HFFc6 (cell line): ENCODE measurements at places on chromosomes 1 and 21.

DNA sequence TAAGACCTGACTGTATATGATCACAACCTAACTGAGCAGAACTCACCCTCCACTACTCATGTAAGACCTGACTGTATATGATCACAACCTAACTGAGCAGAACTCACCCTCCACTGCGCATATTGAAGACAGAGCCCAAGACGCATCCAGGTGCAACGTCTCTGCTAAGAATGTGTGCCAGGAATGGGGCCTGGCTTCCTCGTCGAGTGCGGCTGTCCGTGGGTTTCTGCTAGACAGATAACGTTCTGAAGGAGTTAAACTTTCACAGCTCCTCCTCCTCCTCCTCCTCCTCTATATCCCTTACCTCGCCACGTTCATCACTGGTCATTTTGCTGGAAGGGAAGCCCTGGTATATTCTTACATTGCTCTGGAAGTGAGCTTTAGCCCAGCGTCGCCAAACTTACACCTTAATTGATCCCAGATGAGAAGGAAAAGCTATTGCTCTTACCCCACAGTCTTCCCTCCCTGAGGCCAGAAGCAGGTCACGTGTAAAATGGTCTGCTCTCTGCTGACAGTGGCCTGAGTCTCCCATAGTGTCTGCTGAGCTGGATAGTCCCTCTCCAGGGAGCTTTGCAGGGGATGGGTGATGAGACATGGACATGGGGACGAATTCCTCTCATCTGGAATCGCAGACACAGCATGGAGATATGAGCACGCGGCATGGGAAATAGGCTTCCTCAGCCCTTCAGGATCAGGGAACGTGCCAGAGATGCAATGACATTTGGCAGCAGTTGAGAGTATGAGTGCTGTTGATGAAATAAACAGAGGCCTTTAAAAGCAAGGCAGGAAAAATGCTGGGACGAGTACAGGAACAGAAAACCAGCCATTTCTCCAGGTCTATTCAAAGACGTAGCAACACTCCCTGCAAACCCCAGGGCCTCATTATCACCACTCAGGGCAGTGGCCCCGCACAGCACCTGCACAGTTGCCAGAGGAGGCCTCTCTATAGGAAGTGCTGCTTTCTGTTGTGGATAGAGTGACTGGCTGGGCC is 528.1 kb downstream of the KIF26B start:
- no peak for DNase-seq

DNA sequence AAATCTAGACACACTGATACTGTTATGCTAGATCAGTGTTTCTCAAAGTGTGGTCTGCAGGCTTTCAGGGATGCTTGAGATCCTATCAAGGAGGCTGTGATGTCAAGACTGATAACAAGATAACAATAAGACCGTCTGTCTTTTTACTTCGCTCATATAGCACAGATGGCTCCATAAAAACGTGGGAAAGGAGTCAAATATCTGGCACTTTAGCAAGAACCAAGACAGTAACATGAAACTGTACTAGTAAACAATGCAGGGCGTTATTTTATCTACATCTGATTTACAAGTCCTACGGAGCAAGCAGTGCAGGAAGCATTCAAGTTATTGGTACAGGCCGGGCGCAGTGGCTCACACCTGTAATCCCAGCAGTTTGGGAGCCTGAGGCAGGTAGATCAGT is 3.6 kb upstream of the SPRR3 start:
- no peak for DNase-seq

DNA sequence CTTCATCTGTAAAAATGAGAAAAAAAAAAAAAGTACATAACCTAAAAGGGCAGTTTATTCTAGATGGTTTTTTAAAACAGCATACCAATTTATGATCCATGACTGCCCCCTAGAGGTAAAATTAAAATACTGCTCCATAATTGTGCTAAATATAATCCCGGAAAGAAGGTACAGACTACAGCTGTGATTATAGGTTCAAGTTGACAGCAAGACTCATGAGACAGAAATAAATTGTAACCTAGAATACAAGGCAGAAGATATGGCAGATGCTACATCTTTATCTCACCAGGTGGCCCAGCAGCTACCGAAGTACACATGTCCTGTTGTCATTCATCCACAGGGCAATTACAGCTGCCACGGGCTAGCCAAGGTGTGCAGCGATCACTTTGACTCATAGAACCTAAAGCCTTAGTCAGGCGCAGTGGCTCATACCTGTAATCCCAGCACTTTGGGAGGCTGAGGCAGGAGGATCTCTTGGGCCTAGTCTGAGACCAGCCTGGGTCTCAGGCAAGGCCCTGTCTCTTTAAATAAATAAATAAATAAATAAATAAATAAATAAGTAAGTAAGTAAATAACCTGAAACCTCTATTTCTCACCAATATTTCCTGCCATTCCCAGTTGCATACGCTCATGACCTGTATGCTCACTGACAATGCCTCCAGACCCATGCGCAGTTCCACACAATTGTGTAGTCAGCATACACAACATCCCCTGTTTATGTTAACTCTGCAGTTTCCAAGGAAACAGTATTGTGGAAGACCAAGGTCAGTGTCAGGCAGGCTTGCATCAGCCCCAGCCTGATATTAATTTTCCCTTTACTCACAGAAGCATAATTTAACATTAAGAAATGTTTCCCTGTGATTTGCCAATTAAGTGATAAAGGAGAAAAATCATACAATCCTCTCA is 18.3 kb upstream of the PPIE start:
- peak; percentile 59 for DNase-seq

DNA sequence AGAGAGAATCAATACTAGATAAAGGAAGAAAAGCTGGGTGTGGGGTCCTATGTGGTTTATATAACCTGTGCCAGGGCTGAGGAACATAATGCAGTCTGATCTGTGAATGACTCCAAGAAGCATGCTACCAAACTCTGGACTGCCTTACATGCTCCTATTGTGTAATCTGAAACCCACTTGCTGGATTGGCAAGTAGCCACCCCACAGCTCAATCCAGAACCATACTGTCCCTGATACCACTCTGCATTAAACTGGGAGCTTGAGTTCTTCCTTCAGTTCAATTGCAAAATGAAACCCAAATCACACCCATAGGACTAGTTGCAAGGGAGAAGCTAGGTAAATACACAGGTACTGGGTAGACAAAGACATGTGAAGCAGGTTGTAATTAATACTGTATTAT is 115.4 kb upstream of the NEGR1 start:
- DNase-seq, result peak; percentile 61

- DNase-seq, result peak; percentile 53
These were observed 32.3 kb downstream of the CD58 start for GRCh38 chr1:116538544-116538943.

DNA sequence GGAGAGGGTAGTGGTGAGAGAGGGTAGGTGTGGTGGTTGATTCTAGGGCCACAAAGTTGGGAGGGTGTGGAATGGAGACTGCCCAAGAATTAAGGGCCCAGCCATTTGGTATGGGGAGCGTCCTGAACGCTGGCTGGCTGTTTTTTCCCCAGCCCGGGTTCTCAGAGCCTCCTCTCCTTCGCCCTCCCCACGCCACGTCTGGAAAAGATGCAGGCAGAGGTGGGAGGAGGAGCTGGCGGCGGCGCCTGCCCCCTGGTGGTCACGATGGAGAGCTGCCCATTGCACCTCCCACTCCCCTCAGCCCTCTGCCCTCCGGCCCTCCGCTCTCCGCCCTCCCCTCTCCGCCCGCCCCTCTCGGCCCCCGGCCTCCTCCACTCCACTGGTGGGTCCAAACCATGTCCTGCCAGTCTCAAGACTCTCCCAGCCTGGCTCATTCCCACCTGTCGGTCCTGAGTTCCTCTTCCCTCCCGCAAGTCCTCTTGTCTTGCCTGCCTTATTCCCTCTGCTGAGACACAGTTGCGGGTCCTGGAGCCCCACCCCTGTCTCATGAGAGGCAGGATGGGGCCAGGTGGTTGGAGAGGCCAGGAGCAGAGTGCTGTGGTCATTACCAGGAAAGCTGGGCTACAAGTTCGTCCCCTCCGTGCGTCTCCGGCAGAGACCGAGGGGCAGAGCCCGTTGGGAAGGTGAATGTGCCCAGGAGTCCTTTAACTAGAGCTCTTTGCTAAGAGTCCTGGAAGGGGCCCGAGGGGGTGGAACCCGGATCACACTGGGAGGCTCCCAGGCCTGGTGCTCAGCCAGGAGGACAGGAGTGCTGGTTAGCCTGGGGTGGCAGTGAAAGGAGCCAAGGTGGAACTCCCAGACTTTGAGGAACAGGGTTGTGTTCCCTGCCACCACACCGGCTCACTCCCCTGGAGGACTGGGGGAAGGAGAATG is 22.6 kb downstream of the ETNK2 start:
- peak; percentile 48 for DNase-seq

GRCh38 chr21:42614811-42615351 is 38.5 kb upstream of the PDE9A start:
- DNase-seq, result no peak

- DNase-seq, result no peak
These were observed 102.6 kb downstream of the MRPL37 start for GRCh38 chr1:54302549-54302948.

DNA sequence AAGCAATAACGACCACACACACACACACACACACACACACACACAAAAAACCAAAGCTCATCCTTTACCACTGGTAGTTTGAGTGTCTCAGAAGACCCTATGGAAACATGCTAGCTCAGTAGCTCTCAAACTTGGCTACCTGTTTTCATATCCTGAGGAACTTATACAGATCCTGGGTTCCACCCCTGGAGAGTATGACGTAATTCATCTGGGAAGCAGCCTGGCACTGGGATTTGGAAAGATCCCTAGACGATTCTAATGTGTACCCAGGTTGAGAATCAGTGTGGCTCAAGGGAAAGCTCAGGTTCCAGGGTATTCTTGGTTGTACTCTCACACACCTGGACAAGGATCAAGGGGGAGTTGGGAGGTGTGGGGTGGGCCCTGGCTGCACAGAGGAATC is 85.9 kb downstream of the SELENOF start:
- no peak for DNase-seq

GRCh38 chr1:51636191-51636590 is 19.3 kb downstream of the OSBPL9 start:
- no peak for DNase-seq

DNA sequence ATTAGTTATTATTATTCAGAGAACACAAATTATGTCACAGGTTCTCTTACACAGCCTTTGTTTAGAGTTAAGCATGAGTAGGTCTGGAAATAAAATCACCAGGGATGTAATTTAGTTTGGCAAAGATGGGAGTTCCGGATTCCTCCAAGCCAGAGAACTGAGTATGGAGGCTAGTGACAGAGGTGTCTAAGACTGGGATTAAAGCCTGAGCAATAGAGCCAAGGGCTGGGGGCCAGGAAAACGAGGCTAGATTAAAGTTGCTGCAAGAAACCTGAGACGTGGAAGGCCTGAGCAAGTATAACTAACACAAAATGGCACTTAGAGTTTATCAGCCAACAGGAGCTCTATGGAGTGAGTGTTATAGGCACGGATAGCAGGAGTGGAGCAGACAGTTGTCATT is 381.6 kb downstream of the SRGAP2C start:
- no peak for DNase-seq

GRCh38 chr21:38389354-38389676 is 109.0 kb downstream of the ERG start:
- no peak for DNase-seq

GRCh38 chr1:218527737-218528136 is 182.6 kb downstream of the TGFB2 start:
- no peak for DNase-seq

GRCh38 chr1:238916828-238917227 is 469.5 kb upstream of the CHRM3 start:
- peak; percentile 42 for DNase-seq

DNA sequence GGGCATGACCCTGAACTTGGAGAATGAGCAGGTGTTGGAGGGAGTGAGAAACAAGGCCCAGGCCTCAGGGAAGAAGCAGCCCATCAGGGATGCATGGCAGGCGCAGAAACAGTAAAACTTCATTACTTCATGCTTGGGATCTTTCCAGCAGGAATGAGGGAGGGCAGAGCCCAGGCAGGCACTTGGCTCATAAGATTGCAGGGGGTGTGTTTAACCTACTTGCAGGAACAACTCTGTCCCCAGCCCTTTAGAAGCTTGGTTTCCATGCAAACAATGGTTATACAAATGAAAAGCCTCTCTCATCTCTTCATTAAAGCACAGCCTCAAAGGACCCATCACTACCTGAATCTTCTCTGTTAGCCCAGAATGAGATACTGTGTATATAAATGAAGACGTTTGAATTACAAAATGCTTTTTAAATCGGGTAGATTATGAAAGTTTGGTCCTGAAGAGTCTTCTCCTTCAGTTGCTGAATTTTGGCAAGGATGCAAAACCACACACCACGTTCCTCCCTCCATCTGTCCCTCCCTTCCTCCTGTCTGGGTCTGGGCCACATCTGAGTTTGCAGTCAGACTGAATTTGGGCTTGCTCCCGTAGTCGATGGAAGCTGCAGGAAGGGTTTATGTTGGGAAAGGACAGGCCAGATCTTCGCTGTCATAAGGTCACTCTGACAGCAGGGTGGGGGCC is 154.4 kb upstream of the KLHDC7A start:
- DNase-seq, result no peak

GRCh38 chr1:77590651-77591050 is 91.8 kb downstream of the ZZZ3 start:
- DNase-seq, result no peak

DNA sequence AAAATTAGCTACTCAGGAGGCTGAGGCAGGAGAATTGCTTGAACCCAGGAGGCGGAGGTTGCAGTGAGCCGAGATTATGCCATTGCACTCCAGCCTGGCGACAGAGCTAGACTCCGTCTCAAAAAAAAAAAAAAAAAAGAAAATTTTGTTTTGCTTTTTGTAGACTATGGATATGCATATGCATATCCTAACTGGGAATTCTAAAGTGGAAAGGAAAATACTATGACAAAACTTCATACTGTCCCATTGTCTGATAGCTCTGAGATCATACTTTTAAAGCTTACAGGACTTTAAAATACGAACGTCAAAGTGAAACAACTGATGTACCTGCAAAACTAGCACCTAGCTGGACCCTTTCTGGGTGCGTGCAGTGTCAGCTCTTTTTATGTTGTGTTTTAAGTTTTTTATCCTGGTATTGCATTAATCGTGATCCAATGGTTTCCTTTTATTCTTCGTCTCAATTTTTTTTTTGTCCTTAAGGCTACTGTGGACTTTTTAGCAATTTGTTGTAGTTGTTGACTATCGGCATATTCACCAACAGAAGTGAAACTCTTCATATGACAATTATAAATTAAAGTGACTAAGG is 19.2 kb downstream of the SPRTN start:
- no peak for DNase-seq

- DNase-seq, result no peak
These were observed 166.0 kb downstream of the PRDM16 start for GRCh38 chr1:3234956-3235355.

DNA sequence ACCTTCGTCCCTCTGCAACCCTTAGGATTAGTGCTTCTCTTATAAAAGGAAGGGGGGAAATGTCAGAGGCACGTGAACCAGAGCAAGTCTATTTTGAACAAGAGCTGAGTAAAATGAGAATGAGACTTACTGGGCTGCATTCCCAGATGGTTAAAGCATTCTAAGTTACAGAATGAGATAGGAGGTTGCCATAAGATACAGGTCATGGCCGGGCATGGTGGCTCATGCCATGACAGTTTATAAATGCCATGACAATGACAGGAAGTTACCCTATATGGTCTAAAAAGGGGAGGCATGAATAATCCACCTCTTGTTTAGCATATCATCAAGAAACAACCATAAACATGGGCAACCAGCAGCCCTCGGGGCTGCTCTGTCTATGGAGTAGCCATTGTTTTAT is 2.5 kb upstream of the AQP10 start:
- DNase-seq, result no peak
